ENCODE measurements at places on chromosomes 11 and 22.

DNA sequence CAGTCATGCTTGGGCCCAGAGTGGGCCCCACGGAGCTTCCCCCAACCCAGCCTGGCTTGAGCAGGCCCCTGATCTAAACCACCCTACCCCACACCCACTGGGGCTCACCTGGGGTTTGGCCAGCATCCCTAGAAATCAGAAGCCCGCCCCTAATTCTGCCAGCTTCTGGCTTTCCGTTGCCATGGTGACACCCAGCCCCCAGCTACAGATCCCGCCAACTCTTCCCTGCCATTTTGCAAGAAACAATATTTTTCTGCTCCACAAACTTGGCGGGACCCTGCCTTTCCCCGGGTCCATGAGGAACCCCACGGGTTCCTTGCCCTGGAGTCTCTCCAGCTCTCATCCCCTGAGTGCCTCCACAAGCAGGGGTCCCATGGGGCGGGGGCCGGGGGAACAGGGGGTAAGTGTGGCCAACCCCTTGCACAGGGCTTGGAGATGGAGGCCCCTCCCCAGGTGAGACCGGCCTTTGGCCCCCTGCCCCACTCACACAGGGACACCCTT is 90.0 kb downstream of the CDKN1C start:
- DNase-seq: peak; percentile 31

DNA sequence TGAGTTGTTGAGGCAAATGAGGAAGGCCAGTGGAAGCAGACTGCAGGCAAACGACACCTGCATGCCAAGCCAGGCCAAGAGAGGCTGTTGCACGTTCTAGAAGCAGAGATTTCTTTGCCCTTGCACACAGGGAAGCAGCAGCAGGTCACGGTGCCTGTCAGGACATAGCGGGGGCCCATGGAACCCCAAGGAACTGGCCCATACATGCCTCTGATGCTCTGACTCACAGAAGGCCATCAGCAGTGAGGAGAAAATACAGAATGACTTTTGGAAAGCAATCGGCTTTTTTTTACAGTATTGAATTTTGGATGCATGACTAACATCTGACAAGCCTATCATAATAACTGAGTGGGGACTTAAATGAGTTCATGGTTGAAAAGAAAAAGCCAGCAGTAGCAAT is 123.9 kb downstream of the MPPED1 start:
- no peak for DNase-seq

GRCh38 chr11:128813729-128814128 is 53.4 kb downstream of the KCNJ1 start:
- DNase-seq: no peak

GRCh38 chr11:24515632-24516031 is 18.8 kb downstream of the LUZP2 start:
- no peak for DNase-seq

DNA sequence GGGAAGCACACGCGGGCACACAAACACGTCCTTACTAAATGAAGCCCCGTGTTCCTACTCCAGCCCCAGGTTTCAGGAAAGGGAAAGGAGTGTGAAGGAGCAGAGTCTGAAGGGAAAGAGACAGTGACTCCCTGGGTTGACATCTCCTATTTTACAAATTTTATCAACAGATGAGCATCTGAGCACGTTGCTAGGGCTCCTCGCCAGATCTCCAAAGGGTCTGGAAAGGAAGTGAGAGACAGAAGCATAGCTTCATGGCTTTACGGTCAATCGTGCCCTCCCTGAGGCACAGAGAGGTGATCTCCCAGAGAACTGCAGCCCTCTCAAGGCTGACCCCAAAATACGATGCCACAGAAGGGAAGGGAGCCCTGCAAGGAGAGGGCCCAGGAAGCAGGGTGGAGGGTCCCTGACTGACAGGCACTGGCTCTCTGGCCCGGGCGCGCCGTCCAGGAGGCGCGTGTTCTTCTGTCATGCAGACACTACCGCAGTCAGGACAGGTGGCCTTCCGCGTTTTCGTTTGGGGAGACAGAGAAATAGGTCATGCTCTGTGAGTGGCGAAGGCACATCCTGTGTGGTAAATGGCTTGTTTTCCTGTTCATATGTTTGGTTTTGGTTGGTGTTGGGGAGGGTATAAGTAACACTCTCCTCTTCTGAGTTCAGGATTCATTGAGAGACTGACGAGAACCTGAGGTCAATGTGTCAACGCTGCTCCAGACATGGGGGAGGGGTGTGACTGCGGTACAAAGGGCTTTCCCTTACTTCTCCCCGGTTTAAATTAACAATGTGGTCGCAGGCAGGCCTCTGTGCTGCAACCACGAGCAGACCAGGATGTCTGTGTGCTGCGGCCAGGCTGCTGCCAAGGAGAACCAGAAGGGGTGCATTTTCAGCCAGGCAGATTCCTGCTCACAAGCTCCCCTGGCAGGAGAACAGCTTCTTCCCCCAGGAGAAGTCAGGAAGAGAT is 813.3 kb downstream of the OPCML start:
- DNase-seq: no peak

GRCh38 chr11:2886191-2886894 is 768 bp upstream of the CDKN1C start:
- no peak for DNase-seq

DNA sequence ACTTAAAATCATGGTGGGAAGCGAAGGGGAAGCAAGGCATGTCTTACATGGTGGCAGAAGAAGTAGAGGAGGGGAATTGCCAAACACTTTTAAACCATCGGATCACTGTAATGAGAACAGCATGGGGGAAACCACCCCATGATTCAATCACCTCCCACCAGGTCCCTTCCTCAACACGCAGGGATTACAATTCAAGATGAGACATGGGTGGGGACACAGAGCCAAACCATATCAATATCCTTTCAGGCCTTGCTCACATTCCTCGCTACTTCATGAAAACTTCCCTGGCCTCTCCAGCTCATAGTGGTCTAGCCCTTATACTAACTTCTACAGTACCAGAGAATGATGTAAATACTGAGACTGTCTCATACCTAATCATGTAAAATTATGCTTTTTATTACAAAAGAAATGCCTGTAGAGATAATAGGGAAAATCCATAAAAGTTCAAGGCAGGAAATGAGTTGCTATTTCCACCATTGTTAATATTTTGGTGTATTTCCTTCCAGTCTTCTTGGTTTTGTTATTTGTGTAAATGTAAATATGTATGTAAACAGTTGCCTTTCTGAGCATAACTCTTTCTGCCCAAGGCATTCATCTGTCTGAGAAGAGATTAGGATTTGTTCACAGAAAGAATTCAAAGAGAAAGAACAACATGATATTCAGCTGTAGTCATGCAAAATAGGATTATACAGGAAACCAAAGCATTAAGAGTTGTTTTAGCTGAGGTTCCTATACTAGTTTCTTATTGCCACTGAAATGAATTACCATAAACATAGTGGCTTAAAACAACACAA is 104.3 kb upstream of the LDLRAD3 start:
- no peak for DNase-seq

GRCh38 chr11:61542705-61543104 is 34.2 kb downstream of the LRRC10B start:
- no peak for DNase-seq
